ENCODE measurements at places on chromosomes 7 and 10.

GRCh38 chr7:46932306-46932675 is 649.6 kb downstream of the TNS3 start:
- DNase-seq, result no peak

DNA sequence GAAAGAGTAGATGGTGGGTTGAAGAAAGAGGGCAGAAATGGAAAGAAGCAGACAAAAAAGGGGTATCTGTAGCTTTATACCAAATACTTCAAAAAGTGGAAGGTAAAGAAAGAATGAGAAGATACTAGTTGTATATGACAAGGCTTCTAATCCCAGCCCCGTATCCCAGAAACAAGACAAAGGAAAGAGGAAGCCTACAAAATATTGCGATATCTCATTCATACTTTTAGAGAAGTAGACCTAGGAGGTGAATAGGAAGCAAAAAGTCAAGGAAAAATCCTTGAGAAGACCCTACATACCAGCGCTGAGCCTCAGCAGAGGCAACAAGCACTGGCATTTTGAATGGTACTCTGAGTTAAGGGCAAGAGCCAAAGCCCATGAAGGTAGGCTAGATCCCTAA is 26.6 kb downstream of the PHTF2 start:
- peak; percentile 45 for DNase-seq

- no peak for DNase-seq
Measured at GRCh38 chr10:5833814-5834213, 20.6 kb upstream of the GDI2 start.

GRCh38 chr10:74179111-74179710 is 28.2 kb downstream of the ADK start:
- DNase-seq, result no peak

- DNase-seq, result no peak
Measured at GRCh38 chr7:105680505-105681187, 99.4 kb upstream of the EFCAB10 start.
